PC-3 (cell line): ENCODE measurements at places on chromosomes 13 and 19. TPM values are rescaled to one million over a fixed set of nuclear protein-coding genes. Genes with fewer than 3 reads are reported as not detected.
A peak's percentile ranks its signal among the peaks of the same experiment; 100 is the strongest.

DNA sequence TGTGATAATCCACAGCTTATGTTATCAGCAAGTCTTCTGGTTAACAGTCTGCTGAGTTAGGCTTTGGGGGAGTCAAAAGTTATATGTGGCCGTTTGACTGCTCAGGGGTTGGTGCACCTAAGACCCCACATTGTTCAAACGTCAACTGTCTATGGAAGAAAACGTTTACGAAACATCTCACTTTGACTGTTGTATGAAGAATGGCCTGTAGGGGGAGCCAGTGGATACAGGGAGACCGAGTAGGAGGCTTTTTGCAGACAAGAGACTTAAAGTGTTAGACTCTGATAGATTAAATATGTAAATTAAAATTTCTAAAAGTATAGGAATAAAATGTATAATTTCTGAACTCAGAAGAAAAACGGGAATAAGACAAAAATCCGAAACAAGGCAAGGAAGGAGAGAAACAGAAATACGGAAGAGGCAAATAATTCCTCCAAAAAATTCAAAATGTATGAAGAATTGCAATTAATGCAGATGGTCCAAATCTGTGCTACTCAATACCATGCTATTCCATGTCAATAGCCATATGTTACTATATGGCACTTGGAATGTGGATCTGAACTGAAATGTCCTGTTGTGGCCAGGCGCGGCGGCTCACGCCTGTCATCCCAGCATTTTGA, 37.8 kb downstream of the TNFSF14 start:
- no peaks in the 10 kb centered on the region for H3K36me3 ChIP-seq
- no peaks in the 10 kb centered on the region for H3K4me1 ChIP-seq
- H3K27me3 ChIP-seq: no peaks in the 10 kb centered on the region
- no peak overlapping the region for H3K27ac ChIP-seq
- peak; percentile 95 for DNase-seq
- H3K4me3 ChIP-seq: no peak overlapping the region

- no peaks in the 10 kb centered on the region for H3K36me3 ChIP-seq
- no peaks in the 10 kb centered on the region for H3K4me1 ChIP-seq
- H3K27ac ChIP-seq: no peak overlapping the region
Observed at GRCh38 chr13:32173881-32174280, 141.3 kb downstream of the ZAR1L start.

SPTBN4 gene
- total RNA-seq: 0.81 and 1.9 TPM in 2 replicates

GRCh38 chr13:56351041-56351440, 789.7 kb upstream of the PRR20A start:
- H3K27me3 ChIP-seq: no peaks in the 10 kb centered on the region
- no peak overlapping the region for H3K4me3 ChIP-seq
- no peaks in the 10 kb centered on the region for H3K4me1 ChIP-seq
- no peak overlapping the region for H3K27ac ChIP-seq
- DNase-seq: peak; percentile 28
